NCI-H1930 (cell line): ENCODE measurements at places on chromosomes 3 and 15.
A peak's percentile ranks its signal among the peaks of the same experiment; 100 is the strongest.

DNA sequence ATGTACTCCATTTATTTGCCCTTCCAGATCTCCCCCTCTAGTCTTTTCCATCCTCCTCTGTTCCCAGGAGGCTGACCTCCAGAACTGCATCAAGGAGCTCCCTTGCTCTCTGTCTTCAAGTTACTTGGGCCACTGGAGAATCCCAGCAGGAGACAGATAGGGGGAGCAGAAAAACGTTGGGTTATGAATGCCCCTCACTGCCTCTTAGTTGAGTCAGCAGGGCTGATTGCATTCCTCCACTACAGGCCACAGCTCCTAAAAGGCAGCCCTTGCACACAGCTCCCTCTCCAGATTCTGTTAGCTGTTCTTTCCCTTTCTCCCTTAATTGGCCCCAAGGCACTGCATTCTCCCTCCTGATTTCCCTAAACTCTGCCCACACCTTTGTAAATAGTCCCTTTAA lies 12.4 kb upstream of the CEP152 start:
- DNase-seq: no peak

- DNase-seq: no peak
Measured at GRCh38 chr3:32815841-32816438, 1.9 kb upstream of the TRIM71 start.

GRCh38 chr3:150762662-150763121 lies 277 bp downstream of the SIAH2 start:
- no peak for DNase-seq

GRCh38 chr3:149790698-149791097 lies 1.7 kb downstream of the ANKUB1 start:
- no peak for DNase-seq

- DNase-seq: no peak
Measured at GRCh38 chr15:98907927-98908471, 99.6 kb downstream of the PGPEP1L start.

DNA sequence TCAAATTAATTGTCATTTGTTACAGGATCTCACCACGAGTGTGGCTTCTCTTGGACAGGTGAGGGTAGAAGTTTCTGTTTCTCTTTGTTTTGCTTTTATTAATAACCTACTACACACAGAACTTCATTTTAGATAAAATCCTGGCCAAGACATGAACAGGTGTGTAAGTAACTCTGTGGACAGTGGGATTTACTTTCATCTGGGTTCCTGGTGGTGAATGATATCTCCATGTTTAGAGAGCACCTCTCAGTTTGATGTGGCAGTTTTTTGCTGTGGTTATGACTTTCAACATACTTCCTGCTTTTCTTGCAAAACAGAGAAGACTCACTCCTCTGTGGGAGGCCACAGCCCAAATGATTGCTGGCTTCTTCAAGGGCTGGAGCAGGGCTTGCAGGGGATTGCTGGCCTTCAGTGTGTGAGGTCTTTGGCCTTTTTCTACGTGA lies 71.1 kb upstream of the XCR1 start:
- DNase-seq: no peak

DNA sequence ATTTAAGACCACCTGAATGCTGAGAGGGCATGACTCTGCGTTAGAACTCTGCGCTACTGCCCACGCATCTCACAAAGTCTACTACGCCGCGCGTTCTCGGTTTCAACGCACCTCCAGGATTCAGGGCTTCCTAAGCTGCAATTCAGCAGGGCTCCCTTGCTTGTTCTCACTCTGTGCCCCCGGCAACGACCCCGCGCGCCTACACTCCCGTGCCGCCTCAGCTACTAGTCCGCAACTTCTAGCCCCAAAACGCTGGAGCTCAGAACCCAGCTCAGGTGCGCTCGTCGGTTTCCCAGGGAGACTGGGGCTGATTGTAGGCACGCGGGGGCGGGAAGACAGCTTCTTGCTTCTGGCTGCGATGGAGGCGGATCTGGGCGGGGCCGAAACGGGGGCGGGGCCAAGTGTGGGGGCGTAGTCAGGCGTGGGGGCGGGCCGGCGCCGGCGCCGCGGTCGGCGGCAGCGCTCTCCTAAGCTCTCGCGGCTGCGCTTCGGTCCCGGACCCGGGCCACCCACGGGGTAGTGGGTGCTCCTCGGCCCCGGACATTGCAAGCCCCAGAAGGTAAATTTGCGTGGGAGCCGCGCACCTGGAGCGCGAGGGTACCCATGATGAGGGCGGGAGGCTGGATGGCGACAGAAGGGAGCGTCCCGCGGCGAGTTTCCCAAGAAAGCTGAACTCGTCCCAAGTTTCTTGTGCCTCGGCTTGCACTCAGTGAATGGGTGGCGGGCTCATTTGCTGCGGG lies at the start of gene ARHGEF26:
Gene ARHGEF26 (plus strand): TSS at position 430 of the 740 bp plus-strand sequence. CDS start 603 bp downstream, outside the sequence.
- DNase-seq: peak; percentile 43

DNA sequence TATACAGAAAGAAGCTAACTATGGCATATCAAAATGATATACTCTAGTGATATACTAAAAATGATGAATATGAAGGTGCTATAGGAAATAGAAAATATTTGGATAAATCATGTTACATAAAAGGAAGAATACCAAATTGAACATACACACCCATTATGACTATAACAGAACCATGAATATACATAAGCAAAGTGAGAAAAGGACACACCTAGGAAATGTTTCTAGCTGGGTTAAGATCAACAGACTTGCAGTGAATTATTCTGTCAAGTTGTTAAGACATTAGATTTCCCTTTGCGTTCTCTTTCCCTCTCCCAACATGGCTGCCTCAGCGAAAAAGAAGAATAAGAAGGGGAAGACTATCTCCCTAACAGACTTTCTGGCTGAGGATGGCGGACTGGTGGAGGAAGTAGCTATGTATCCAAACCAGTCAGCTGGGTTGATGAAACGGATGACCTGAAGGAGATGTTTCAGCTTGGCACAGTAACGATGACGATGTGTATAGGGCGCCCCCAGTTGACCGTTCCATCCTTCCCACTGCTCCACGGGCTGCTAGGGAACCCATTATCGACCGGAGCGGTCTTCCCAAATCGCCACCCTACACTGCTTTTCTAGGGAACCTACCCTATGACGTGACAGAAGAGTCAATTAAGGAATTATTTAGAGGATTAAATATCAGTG lies 20.2 kb upstream of the PARP14 start:
- DNase-seq: no peak

DNA sequence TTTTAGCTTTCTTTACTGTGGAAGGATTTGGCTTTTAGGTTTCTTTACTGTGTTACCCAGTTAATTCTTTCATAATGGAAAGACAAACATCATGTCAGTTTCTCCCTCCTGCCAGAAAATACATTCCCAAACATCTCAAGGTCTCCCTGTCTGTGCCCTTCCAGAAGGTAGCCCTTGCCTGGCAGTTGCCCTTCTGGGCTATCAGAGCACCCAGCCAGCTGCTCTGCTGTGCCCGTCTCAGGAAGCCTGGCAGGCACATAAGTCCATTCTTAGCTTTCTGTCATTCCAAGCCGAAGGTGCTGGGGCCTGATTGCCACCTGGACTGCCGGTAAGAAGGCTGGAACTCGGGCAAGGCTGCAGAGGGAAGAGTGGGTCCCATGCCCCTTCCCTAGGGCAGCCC lies 203.4 kb downstream of the SLCO3A1 start:
- DNase-seq: no peak
